ENCODE measurements at places on chromosomes 11 and 22.
A peak's percentile ranks its signal among the peaks of the same experiment; 100 is the strongest.

- DNase-seq, result peak; percentile 18
Measured at GRCh38 chr11:61695917-61696316, 15.7 kb downstream of the DAGLA start.

- DNase-seq, result no peak
Measured at GRCh38 chr11:102438311-102439062, 14.1 kb downstream of the TMEM123 start.

DNA sequence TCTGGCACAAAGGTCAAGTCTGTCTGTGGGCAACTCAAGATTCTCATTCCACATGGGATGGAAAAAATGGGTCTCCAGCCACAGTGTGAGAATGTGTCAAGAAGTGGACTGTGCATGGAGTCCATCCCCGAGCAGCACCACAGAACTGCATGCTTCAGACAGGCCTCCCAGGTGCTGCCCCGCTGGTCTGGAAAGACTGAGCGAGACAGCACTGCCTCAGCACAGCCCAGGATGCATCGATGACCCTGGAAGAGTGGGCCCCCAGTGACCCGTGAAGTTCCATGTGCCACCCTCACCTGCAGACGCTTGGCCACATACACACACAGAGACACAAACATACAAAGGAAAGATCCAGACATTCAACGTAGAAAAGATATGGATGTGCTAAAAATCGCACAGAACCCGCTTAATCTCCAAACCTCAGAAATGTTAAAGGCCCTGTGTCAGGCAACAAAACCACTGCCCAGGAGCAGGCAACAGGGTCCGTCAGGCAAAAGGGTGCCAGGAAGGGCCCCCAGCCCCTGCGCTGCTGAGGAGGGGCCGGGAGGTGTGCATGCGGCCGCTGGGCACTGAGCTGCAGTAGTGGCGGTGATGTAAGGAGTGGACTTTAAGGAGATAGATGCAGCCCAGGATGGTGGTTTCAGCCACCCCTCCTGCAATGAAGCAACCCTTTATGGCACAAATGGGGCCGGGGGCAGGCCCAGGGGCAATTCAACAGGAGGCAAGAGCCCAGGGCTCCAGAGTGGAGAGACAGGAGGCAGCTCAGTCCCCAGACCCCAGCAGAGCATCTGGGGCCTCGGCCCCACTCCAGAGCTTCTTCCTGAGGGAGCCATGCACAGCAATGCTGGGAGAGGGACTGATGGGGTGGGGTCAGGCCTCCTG, 84.7 kb downstream of the DGCR2 start:
- no peak for DNase-seq

GRCh38 chr11:62832336-62833234, at the start of gene TEX54:
Gene TEX54 (minus strand): TSS chr11:62832841.
- no peak for DNase-seq

DNA sequence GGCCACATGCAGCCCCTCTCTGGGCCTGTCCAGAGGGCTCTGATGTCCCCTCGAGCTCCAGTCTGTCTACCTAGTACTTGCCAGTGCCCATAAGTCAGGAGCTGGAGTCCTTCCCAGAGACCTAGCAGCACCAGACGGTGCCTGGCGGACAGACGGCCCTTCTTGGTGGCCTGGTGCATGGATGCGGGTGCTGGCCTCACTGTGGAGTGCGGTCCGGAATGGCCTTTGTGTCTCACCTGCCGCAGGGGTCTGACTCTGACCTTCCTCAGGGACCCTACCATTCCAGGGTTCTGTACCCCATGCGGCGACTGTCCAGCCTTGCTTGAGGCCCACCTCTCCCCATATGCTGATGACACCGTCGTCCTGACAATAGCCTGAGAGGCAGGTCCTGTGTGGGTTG, 29.4 kb upstream of the SMIM38 start:
- no peak for DNase-seq
